Vagina (tissue), 2 donors: ENCODE measurements at places on chromosomes 2 and 18. TPM values are rescaled to one million over a fixed set of nuclear protein-coding genes. Genes with fewer than 3 reads are reported as not detected.

DNA sequence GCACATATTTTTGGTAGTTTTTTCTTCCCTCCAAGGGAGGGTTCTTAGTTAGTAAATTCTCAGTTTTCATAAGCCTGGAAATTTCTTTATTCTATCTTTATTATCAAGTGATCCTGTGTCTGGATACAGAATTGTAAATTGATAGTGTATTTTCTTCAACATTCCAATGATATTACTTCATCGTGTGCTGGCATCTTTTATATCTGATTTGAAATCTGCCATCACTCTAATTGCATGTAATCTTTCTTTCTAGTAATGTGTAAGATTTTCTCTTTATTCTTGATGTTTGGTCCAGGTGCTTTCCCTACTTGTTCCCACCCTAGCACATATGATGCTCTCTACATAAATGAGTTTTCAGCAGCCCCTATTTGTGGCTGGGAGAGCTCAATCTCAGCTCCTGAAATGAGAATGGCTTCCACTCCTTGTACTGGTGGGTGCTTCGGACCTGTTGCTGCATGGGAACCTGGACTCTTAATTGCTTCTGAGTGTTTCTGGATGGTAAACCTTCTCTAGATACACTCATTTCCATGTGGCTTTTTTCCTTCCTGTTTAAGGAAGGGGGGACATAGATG is 102.7 kb downstream of the SMIM21 start:
- no peak for DNase-seq

DNA sequence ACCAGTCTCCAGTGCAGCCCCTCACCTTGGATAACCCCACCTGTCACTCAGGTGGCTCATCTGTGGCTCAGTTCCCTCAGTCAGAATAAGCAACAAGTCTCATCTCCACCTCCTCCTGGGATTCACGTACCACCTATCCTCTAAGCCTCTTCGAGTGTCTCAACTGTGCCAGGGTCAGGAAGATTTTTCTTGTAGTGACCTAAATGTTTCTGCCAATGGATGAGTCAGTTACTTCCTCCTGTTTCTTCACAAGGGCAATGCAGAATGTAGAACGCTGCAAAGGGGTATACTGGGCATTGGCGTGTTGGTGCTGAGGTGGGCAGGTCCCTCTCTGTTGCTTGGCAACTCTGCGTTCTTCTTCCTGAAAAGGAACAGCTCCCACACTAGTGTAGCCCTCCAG is 213.3 kb upstream of the CXCR4 start:
- DNase-seq: no peak

- DNase-seq: no peak
Observed at GRCh38 chr2:38093527-38094165, 17.7 kb upstream of the CYP1B1 start.

DNA sequence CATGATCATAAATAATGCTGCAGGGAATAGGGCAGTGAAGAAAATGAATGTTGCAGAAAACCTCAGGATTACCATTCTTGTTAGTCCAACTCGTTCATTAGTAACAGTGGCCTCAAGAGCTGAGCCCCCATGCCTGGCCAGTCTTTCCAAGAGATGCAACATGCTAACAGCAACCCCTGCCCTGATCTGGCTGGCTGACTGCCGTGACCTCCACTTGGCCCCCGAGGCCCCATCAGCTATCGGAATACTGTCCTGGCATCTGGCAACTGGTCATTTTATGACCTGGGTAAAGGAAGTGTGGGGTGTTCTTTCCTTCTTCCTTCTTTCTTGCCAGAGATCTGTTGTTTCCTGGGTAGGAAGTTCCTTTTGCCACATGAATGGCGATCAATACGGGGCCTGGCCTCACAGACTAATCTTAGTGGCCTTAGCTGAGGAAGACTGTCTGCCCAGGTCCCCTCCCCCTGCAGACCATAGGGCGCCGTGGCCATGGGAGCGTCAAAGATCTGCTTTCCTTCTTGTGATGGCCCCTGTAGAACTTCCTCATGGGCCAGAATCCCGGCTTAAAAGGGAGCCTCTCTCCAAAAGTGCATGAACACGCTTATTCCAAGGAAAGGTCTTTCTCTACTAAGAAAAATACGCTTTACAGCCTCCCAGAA is 10.6 kb upstream of the TRABD2A start:
- DNase-seq: no peak

GRCh38 chr18:6885992-6886796 is 156.7 kb downstream of the ARHGAP28 start:
- DNase-seq: no peak

DNA sequence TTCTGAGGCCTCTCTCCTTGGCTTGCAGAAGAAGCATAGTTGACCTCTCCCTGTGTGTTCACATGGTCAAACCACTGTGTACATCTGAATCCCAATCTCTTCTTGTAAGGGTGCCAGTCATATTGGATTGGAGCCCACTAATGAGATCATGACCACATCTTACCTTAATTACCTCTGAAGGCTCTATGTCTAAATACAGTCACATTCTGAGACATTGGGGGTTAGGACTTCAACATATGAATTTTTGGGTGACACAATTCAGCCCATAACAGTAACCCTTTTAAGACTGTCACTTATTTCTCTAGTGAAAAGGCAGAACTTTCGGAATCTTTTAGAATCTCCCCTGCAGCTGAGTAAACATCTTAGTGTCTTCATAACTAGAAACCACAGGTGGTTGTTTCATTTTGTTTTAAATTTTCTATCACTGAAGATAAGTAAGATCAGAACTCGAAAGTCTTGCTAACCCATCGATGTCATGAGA is 33.3 kb downstream of the BMP10 start:
- no peak for DNase-seq

DNA sequence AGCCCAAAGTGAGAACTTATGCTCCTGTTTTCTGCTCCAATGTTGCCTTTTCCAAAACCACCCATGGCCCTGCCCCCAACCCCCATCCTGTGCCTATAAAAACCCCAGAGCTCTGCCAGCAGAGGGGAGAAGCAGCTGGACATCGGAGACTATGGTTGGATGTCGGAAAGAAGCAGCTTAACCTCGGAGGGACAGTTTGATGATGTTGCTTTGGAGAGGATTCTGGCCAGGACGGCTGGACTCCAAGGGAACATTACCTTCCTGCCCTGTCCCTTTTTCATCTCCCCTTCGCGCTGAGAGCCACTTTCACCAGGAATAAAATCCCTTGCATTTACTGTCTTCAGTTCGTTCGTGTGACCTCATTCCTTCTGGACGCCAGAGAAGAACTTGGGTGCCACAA is 158.4 kb downstream of the PTPRM start:
- DNase-seq: no peak

DNA sequence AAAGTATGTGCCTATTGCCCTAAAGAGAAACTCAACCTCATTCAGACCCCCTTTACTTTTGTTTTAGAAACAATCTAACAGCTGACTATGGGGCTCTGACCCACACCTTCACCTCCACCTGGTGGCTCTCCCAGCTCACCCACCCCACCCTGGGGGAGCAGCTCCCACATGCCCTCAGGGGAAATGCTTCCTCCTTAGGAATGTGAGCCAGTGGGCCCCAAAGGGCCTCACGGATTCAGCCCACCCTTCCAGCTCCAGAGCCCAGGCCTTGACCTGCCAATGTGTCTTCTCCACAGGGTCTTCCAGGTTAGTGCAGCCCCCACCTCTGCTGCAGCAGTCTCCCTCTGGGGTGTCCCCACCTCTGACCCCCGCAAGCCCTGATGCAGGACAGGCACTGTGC is 680.1 kb upstream of the RAB6C start:
- no peak for DNase-seq

DNA sequence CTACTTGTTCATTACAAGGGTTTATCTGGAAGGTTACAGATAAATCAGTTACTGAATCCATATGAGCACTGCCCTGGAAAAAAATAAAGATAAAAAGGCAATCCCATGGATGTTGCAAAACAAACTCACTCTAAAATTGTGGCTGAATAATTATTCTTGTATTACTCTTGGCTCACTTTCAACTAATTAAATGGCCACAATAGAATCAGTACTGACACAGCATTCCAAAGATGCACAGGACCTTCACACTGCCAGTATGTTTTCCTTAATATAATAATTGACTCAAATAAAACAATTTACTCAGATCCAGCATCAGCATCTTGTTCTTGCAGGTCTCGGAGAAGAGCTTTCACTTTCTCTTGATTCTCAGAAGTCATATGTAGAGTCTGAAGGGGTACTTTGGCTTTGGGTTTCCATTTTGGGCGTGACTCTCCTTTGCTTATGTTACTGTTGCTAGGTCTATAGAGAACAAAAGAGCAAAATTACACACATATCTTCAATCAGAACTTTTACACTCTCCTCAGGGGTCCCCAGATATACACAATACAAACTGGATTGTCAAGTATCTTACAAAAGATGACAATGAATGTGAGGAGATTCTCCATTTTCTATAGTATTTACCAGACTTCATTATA is 12.6 kb downstream of the DHX57 start:
- no peak for DNase-seq

DNA sequence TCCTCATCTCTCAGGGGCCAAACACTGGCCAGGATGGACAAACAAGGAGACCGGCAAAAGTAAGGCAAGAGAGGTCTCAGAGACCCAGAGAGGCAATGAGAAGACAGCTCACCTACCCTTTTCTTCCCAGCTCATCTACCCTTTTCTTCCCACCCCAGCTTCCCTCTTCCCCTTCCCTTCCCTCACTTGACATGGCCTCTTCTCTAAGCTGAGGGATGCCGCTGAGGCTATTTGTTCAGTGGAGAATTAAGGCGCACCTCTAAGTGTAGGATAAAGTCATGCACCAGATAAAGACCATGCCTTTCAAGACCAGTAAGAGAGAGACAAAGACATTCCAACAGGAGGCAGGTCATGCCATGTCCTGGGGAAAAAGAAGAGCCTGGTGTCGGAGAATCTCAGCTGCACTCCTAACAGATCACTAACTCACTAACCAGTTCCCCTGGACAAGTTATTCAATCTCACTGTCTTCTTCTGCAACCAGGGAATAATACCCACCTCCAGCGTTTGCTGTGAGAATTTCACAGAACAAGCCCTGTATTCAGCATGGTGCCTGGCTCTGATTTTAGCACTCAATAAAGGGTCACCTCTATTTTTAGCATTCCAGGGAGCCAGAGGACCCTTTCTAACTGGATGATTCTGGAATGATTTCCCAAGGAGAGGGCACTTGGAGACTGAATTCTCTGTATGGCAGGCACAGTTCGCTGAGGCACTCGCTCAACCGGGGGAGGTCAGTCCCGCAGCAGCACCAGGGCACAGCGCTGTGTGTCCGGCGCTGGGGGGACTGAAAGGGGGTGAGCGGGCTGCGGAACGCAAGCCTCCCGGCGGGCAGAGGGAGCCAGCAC is 3.0 kb upstream of the FOSL2 start:
- DNase-seq: no peak

DNA sequence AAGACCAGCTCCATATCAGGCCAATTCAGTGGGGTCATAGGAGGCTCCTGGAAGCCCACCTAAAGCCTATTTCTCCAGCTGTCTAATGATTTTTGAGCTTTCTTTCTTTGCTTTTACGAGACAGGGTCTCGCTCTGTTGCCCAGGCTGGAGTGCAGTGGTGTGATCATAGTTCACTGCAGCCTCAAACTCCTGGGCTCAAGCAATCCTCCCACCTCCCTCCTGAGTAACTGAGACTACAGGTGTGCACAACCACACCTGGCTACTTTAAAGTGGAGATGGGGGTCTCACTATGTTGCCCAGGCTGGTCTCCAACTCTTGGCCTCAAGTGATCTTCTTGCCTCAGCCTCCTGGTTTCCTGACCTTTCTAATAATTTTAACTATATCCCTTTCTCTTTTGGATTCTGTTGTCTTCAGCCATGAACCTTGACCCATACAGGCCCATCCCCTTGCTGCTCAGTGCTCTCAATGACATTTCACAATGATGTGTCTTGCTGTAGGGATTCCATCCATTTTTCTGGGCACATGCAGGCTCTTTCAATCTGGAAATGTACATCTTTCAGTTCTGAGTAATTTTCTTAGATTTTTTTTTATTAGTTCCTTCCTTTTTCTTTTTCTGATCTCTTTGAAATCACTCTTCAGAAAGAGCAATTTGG is 29.7 kb downstream of the GNLY start:
- no peak for DNase-seq

DNA sequence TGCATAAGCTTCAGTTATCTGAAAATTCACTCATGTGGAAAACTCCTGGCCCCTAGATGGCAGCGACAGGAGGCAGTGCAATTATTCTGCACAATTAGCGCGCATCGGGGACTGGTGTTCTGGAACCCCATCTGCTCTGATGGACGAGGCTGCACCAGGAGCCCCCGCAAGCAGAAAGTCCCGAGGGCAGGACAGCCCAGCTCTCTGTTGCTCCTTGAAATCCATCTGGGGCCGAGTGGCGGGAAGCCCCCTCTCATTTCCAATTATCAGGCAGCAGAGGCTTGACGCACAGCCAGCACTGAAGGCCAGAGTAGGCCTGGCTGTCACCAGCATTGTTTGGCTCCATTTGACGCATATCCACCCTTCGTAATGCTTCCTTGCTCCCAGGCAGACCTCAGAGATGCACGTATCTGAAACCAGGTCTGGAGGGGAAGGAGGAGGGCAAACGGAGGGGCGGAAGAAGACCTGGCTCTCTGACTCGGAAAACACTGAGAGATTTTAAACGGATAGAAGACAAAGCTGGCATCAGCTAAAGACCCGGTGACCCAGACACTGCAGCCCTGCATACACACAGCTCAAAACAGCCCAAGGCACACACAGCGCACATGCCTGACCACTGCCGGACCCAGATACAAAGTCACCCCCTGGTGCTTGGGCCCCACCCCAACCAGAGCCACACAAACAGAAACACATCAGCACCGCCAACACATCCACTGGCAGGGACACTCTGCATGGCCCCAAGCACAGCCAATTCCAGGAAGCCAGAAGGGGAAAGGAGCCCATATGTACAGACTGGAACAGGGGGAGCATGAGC is 69.8 kb downstream of the TNS1 start:
- DNase-seq: no peak

DNA sequence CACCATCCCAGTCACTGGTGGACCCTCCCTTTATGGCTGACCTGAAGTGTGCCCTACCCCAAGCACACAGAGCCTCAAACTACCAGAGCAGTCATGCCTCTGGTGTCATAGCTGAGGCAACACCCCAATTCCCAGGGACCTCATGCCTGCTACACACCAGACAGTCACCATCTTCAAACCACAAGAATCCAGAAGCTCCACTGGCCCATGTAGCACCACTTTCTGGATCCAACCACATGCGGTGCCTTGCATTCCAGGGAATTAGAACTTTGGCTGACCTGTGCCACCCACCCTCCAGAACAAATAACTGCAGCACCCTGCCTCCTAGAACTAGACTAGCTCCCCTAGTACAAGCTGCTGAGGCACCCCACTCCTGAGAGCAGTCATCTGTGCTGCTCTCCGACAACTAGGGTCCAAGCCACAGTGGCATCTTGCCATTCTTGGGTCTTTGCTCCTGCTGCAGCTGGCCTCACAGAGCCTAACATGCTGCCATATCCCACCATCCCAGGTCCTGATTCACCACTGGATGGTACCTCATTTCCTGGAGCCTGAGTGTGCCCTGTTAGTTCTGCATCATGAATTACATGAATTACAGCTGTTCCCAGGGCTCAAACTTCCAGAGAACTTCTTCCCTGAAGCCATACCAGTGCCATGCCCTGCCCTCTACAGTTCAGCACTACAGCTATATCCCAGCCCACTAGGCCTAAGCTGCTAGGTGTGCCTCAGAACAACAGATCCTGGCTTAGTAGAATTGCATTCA is 243.8 kb upstream of the CHST9 start:
- no peak for DNase-seq

- DNase-seq: no peak
Observed at GRCh38 chr2:57973621-57974186, 72.9 kb upstream of the VRK2 start.

CFAP65 gene
- total RNA-seq: not detected

RFX8 gene
- 1.2 TPM for total RNA-seq

AFF3 gene
- 7.6 TPM for total RNA-seq

CCL20 gene
- not detected for total RNA-seq

ALS2 gene
- 9.3 TPM for total RNA-seq

ADCY3 gene
- 90.6 TPM for total RNA-seq
